Inflammatory macrophage treated with lipopolysaccharide for 1 hour (primary cell): ENCODE measurements at places on chromosomes 3 and 15.

GRCh38 chr3:195227871-195228270 is 43.1 kb downstream of the XXYLT1 start:
- no peak for DNase-seq

- DNase-seq = no peak
These were observed 53.6 kb upstream of the CGNL1 start for GRCh38 chr15:57322602-57323250.

GRCh38 chr3:48347500-48347899 is 14.0 kb upstream of the SPINK8 start:
- DNase-seq = no peak

DNA sequence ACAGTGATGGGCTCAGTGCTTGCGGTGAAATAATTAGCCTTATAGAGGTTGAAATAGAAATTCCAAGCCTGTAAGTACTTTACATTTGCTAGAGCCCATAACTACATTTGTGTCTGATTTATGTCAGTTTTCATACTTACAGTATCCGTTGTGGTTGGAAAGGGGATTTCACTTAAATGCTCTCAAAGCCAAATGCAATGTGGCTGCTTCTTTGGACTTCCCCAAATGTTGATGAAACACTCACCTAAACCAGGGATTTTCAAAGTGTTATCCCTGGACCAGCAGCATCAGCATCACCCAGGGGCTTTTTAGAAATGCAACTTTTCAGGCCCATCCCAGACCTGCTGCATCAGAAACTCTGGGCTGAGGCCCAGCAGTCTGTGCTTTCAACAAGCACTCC is 378.7 kb downstream of the MCTP2 start:
- no peak for DNase-seq

DNA sequence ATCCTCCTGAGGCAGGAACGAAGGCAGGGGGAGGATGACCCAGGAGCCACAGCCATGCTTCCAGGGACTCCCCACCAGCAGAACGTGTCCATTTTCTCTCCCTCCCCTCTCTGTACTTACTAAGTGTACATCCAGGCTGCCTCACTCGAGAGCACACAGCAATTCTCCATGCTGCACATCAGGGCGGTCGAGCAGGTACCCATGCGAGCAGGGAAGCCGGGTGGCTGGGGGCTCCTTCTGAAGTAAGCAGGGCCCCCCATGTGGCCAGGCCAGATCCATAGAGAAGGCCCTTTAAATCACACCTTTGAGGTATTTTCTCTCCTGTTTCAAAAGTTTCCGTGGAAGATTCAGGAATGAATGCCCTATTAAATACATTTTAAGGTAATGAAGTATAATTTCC is 41.2 kb upstream of the SLC6A11 start:
- DNase-seq = no peak

DNA sequence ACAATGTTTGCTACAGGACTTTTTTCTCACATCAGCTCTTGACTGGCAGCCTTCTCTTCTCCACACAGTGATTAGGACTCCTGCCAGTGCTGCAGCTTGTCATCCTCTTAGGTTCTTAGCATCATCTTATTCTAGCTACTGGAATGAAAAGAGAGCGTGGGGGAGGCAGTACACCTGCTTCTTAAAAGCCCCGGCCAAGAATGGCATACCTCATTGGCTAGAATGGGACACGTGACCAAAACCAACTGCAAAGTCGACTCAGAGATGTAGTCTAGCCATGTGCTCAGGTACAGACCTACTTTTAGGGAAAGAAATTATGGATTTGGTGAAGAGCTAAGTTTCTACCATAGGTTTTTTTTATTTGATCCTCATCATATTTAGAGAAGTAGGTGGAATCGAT is 44.1 kb downstream of the RARB start:
- DNase-seq = no peak

- DNase-seq = no peak
These were observed 113.5 kb upstream of the IL12A start for GRCh38 chr3:159875116-159875515.

GRCh38 chr3:24138876-24139256 is 193.8 kb downstream of the NR1D2 start:
- no peak for DNase-seq

DNA sequence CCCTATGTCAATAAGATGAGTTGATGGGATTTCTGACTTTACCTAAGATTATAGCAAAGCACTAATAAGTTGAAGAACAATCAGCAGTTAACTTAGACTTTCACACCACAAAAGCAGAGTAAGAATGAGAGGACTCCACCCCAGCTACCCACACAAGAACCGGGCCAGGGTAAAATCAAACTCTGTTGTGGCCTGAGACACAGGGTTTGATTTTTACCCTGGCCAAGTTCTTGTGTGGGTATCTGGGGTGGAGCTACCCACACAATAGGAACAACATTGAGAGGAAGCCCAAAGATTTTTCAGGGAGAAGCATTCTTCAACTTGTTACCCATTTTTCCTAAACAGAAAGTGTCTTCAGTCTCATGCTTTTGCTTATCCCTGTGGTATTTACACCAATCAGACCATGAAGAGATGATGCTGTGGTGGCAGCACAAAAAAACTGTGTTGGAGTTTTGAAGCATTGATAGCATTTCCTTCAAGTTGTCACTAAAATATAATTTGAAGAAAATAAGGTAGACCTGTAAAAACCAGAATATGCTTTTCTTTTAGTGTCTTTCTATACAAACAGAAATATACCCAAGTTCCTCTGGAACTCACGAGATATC is 25.6 kb downstream of the CPOX start:
- no peak for DNase-seq

GRCh38 chr3:53223025-53223424 is 32.8 kb downstream of the TKT start:
- no peak for DNase-seq

- peak; percentile 81 for DNase-seq
These were observed 69.7 kb downstream of the USF3 start for GRCh38 chr3:113626503-113627371.

DNA sequence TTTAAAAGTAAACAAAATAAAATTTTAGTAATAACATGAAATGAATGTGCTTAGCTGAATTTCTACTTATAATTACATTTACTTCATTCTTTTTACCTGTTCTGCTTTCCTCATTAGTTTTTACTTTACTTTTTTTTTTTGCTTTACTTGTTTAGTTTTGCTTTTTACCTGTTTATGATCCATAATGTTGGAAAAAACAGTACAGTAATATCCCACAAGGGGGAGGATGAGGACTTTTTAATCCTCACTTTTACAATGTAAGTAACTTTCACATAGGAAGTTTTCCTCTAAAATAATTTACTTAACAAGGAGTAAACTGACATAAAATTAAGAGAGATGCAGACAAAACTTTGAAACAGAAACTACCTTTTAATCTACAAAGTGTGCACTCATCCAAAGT is 268.7 kb downstream of the TBC1D5 start:
- no peak for DNase-seq

GRCh38 chr15:68676011-68676605 is 97.3 kb downstream of the CORO2B start:
- DNase-seq = no peak

GRCh38 chr3:126749547-126749875 is 45.5 kb downstream of the CHCHD6 start:
- no peak for DNase-seq

GRCh38 chr15:31294067-31294466 is 32.6 kb upstream of the KLF13 start:
- no peak for DNase-seq

- no peak for DNase-seq
These were observed 37.9 kb downstream of the PPCDC start for GRCh38 chr15:75061272-75061671.

GRCh38 chr3:45164056-45164455 is 17.9 kb upstream of the CDCP1 start:
- no peak for DNase-seq

DNA sequence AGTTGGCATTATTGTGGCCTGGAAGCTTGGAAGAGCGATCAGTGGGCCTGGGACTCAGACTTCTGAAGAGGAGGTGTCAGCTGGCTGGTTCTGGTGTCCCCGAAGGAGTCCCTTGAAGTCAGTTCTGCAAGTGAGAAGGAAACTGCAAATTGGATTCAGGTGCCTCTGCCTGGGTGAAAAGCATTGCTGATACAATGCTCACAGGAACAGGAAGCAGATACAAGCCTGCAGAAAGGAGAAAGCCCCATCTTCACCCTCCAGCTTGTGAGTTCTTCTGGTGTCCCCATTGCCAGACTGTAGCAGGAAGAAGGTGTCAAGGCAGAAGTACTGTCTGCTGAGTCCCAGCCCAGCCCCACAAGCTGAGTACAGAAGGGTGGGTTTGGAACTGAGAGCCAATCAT is 271.3 kb downstream of the PLOD2 start:
- no peak for DNase-seq

- DNase-seq = no peak
These were observed 9.5 kb downstream of the SPINT1 start for GRCh38 chr15:40853241-40853890.

DNA sequence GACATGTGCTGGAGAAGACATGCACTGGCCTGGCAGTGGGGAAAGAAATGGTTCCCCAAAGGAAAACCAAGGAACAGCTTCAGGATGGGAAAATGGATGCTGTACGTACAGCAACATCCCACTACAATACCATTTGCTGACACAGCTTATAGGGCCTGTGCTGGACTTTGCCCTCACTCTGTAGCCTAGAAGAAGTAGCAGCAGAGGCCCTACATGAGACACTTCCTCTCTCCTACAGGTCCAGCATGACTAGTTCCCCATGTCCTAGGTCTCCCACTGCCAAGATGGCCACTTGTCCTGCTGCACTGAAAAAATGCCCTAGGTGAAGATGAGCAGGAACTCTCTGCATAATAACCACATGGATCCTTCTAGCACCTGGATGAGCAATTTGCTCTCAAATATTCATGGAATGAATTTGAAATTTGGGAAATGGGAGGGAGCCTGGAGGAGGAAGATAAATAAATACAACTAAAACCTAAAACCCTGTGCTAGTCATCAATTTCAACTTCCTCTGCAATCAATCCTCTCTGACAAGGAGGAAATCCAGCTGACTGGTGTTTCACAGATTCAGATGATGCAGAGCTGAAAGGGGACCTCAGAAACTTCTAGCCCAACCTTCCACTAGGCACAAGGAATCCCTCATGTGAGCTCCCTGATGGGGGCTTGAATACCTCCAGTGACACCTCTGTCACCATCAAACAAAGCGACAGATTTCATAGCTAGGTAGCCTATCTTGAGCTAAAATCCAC is 514.3 kb upstream of the PPP2R3A start:
- DNase-seq = no peak

GRCh38 chr3:55544219-55544618 is 57.1 kb upstream of the WNT5A start:
- no peak for DNase-seq

- DNase-seq = no peak
These were observed 189.7 kb downstream of the CDIN1 start for GRCh38 chr15:36769098-36769497.

DNA sequence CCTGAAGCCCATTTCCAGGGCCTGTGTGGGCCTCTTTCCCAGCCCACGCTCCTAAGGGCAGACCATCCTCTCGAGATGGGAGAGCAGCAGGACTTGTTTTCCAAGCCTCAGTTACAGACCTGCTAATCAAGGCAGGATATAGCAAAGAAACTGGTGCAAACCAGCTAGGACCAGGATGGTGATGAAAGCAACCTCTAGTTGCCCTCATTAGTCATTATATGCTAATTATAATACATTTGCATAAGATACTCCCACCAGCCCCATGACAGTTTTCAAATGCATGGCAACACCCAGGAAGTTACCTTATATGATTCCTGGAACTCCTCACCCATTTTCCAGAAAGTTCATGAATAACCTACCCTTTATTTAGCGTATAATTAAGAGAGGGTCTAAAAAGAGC is 34.4 kb upstream of the TRH start:
- no peak for DNase-seq

DNA sequence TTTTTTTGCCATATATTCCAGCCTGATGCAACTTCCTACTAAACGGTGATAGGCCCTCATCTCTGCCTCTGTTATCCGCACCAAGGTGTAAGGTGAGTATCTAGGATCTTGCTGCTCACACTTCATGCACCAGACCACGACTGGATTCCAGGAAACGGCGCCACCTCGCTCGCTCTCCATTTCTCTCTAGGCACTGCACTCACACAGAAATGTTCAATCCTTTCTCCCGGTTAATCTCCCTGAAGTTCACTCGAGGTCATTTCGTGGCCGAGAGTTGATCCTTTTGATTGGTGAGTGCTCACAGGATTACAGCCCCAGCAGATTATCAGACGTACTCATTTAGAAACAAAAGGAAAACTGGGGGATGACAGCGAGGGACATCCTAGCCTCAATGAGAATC is 28.1 kb downstream of the MCF2L2 start:
- DNase-seq = no peak

GRCh38 chr3:186849374-186849975 is 7.0 kb downstream of the ADIPOQ start:
- DNase-seq = peak; percentile 38

DNA sequence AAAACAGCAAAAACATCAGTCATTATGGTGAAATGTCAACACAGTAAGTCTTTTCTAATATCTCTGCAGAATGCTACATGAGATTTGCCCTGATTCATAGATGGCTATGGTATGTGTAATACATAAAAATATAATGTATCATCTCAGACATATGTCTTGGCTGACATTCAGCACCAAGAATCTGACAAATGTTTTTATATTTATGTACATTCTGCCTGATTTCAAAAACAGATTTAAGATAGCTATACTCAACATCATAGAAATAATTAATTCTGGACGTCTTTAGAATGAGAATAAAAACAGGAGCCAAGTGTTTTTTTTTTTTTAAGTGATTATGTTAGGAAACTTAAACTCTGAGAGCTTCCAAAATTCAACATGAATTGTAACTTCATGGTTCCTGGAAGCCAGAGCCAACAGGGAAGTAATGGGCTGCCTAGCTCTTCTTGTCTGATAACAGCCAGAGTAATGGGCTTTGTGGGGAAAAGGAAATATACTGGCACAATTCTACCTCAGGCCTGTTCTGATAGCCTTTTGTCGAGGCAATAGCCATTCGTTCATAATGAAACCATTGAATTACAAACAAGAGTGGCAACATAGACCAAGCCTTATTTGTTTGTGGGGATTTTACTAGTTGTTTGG is 184.4 kb downstream of the VGLL4 start:
- no peak for DNase-seq

DNA sequence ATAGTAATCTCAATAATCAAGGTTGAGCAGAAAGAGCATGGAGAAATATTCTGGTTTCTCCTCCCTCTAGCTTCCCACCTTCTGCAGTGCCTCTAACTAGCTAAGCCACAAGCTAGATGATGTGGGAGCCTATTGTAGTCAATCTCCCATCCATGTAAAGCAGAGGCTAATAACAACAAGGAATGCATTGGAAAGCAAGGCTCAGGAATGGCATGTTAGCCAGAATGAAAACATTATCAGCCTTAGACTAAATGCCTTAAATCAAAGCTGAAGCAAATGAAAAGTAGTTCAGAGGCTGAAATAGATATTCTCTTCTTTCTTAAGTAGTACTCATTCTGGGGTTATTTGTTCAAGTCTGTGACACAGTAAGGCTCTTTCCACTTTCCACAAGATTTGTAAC is 350.3 kb upstream of the DPPA4 start:
- no peak for DNase-seq

DNA sequence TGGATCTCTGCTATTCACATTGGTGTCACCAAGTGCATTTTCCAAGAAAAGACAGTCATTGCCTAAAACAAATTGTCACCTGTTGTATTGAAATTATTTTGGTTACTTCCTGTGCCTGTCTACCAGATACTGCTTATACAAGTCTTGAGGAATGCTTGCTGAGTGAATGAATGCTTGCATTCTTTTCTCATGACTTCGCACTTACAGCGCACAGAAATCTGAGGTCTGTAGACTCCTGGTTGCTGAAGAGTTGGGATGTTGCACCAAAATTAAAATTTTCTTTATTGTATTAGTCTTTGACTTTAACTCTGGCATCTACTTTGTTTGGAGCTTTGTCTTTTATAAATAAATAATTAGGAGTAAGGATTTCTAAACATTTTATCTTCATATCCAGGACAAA is 28.4 kb downstream of the SH3GL3 start:
- no peak for DNase-seq
